ENCODE measurements at places on chromosomes 13 and 19.
A peak's percentile ranks its signal among the peaks of the same experiment; 100 is the strongest.

- DNase-seq = no peak
Measured at GRCh38 chr13:25654322-25654721, 282.5 kb downstream of the ATP8A2 start.

GRCh38 chr19:31214086-31214485 is 135.2 kb downstream of the TSHZ3 start:
- peak; percentile 99 for DNase-seq

DNA sequence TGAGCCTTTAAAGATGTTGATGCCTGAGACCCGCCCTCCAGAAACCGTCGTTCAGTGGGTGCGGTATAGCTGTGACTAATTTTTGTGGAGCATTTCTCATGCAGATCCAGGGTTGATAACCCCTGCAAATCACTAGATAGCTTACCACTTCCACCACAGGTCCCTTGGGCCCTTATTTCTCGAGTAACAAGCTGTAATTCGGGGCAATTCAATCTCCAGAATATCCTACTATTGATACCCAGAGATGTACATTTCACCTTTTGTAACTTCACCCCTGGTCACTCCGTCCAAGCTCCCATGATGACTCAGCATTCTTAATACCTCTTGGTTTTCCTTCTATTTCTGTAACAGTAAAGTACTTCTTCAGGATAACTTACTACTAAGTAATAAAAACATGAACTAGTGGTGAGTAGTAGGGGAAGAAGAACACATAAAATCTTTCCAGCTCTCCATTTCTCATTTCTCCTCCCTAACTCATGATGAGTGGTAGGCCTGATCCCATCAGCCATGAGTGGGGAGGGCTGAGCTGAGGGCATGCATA is 71.9 kb upstream of the UBL3 start:
- no peak for DNase-seq

GRCh38 chr13:31846961-31847752 is 107.8 kb downstream of the RXFP2 start:
- DNase-seq = no peak

GRCh38 chr13:66703597-66703996 is 526.5 kb downstream of the PCDH9 start:
- DNase-seq = no peak

GRCh38 chr19:33339016-33339984 is 34.2 kb upstream of the CEBPG start:
- DNase-seq = no peak

- peak; percentile 41 for DNase-seq
Measured at GRCh38 chr19:56748378-56748777, 76.8 kb upstream of the ZNF835 start.

DNA sequence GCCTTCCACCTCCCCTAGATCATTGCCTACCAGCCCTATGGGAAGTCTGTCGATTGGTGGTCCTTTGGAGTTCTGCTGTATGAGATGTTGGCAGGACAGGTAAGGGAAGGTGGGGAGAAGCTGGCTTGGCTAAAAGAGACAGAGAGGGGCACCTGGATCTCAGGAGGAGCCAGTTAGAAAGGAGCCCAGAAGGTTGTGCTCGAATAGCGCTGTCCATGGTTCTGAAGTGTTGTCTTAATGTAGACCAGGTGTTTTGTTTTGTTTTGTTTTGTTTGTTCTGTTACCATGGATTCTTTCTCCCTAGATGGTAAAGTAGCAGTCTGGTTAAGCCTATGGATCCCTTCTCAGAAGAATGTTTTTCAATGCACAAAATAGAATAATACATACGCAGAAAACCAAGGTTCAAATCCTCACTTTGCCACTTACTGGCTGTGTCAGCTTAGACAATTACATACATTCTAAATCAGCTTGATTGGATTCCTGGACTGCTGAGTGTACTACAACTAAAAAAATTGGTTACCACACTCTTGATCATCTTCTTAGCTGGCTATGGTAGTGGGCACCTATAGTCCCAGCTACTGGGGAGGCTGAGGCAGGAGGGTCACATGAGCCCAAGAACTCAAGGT is 5.9 kb upstream of the CACNG7 start:
- peak; percentile 16 for DNase-seq

- no peak for DNase-seq
Measured at GRCh38 chr19:12652219-12652618, 14.3 kb downstream of the MAN2B1 start.

DNA sequence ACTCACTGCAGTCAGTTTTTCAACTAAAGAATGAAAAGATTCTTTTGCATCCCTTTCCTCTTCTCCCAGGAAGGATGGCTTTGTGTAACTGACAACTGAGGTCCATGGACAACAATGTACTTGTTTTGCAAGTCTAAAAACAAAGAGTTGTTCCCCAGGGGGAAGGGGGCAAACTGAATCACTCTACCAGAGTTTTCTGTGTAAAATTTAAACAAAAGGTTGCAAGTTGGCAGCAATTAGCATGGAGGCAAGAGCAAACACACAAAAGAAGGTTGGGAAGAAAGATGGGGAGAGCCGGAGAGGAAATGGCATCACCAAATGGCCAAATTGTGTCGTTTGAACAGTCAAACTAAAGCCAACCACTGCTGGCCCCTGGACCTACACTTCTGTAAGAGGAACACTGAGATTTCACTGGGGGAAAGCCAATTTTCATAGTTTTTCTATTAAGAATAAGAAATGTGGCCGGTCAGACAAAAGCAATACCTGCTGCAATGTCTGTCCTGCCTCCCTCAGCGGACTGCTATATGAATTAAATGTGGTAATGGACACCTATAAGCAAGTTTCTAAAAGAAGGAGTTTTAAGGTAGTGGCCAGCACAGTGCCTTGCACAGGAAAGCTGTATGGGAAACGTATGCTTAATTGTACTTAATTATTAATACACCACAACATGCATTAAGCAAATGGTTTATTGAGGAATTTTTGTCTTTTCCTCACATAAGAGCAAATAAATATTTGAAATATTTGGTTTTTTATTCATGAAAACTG is 16.1 kb upstream of the SACS start:
- DNase-seq = no peak

- no peak for DNase-seq
Measured at GRCh38 chr19:39969266-39969665, 1.7 kb upstream of the PSMC4 start.

DNA sequence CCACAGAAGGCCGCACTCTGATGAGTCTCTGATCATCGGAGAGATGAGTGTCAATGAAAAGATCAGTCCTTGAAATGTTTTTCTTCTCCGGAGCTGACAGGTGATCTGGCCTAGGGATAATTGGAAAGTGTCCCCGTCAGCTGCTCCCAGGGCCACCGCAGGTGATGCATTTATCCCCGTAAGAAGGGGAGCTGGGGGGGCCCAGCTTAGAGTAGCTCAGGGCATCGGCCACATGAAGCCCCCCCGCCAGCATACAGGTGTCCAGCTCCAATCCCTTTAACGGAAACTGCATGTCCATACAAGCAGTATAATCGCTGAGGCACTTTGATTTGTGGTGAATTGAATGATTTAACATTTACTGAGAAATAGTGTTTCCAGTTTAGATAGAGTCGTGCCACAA is 27.7 kb downstream of the ATP4B start:
- no peak for DNase-seq

GRCh38 chr13:27341616-27342015 is 71.0 kb downstream of the RASL11A start:
- DNase-seq = no peak

GRCh38 chr13:110318920-110319319 is 11.8 kb downstream of the COL4A2 start:
- no peak for DNase-seq

- no peak for DNase-seq
Measured at GRCh38 chr19:51735759-51736449, 12.1 kb upstream of the HAS1 start.

DNA sequence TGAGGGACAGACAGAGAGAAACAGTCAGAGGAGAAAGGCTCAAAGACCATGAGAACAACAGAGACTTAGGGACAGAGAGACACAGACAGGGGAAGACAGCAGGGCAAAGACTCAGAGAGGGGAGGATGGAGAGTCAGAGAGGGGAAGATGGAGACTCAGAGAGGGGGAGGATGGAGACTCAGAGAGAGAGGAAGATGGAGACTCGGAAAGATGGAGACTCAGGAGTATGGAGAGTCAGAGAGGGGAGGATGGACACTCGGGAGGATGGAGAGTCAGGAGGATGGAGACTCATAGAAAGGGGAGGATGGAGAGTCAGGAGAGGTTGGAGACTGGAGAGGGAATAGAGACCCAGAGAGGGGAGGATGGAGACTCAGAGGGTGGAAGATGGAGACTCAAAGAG is 689 bp downstream of the SPACA6 start:
- no peak for DNase-seq

DNA sequence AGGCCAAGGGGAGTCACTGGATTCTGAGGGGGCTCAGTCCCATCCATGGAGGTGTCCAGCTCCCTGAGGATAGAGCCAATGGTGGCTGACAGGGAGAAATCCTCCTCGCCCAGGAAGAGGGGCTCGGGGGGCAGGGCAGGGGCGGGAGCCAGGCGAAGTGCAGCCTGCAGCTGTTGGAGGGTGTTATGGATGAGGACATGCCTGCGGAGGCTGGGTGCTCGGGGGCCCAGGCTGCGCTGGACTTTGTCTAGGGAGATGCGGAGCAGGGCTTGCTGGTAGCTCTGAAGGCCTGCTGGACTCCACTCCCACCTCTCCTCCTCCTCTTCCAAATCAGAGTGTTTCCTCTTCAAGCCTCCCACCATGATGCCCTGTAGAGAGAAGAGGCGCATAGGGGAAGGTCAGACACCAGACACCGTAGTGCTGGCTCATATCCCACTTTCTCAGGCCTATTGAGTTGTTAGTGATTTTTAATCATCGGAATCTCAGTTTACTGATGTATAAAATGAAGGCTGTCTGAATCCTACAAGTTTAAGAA is 2.3 kb downstream of the SERTAD3 start:
- no peak for DNase-seq
